Right lung (tissue), 10 donors: ENCODE measurements at places on chromosomes 11 and 22. TPM values are rescaled to one million over a fixed set of nuclear protein-coding genes. Genes with fewer than 3 reads are reported as not detected.

DNA sequence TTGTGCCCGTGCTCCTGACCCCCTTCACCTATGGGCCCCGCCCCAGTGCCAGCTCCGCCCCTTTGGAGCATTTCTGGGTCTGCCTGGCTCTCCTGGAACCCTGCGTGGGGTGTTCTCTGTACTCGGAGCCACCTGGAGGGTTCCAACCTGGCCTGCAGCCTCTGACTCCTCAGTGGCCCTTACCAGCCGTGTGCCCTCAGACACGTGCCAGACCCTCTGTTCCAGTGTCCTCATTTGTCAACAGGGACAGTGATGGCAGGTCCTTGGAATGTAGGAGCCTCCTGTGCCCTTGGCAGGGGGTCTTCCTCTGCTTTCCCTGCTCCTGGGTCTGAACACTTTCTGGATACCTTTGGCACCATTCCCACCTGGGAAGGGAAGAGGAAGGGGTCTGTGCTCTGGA, 96.4 kb downstream of the CACNA1I start:
- DNase-seq, result no peak

- no peak for DNase-seq
Observed at GRCh38 chr11:2462543-2462985, 17.8 kb downstream of the KCNQ1 start.

DNA sequence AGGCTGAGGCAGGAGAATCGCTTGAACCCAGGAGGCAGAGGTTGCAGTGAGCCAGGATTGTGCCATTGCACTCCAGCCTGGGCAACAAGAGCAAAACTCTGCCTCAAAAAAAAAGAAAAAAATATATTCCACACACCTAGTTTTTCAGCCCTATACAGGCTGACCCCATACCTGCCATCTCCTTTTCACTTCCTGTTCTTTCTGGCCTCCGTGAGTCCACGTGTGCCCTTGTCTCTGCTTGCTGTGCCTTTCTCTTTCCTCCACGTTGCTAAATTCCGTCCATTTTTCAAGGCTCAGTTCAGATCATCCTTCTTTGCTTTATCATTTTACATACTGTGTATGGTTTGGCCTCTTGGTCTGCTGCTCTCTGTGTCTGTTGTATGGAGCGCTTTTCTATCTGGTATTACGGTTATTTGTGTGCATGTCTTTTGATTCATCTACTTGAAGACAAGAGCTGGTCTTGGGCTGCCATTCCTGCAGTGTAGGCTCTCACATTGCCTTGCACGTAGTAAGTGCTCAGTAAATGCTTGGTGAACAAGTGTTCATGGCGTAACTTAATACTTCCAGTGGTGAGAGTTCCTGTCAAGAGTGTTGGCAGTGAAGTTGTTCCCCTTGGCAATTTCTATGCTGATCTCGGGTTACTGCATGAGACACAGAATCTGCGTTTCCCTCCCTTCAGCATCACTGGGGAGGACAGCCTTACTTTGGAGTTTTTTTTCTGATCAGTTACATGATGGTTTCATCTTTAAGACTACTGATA, 57.5 kb downstream of the PTPRJ start:
- DNase-seq, result no peak

DNA sequence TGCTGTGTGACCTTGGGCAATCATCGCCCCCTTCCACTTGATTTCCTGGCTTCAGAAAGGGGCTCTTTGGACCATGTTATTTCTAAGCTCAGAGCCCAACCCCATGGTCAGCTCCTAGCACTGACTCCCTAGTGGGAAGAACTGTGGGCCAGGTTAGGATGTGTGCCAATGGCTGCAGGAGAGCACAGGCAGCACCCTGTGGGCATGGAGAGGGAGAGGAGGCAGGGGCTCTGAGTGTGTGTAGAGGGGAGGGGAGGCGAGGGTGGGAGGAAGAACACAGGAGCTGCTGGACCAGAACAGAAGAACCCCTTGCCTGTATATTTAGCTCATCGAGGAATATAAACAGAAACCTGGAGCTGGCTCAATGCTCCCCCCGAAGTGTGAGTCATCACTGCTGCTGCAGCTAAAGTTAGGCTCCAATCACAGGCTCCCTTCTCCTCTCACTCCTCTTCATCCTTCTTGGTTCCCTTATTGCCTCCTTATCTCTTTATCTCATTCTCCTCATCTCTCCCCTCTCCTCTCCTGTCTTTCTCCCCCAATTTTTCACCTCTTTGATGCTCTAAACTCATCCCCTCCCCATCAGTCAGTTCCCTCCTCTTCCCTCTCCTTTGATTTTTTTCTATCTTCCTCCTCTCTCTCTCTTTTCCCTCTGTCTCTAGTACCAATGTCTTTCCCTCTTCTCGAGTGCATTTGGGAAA, 14.5 kb upstream of the RPS19BP1 start:
- DNase-seq, result no peak

DNA sequence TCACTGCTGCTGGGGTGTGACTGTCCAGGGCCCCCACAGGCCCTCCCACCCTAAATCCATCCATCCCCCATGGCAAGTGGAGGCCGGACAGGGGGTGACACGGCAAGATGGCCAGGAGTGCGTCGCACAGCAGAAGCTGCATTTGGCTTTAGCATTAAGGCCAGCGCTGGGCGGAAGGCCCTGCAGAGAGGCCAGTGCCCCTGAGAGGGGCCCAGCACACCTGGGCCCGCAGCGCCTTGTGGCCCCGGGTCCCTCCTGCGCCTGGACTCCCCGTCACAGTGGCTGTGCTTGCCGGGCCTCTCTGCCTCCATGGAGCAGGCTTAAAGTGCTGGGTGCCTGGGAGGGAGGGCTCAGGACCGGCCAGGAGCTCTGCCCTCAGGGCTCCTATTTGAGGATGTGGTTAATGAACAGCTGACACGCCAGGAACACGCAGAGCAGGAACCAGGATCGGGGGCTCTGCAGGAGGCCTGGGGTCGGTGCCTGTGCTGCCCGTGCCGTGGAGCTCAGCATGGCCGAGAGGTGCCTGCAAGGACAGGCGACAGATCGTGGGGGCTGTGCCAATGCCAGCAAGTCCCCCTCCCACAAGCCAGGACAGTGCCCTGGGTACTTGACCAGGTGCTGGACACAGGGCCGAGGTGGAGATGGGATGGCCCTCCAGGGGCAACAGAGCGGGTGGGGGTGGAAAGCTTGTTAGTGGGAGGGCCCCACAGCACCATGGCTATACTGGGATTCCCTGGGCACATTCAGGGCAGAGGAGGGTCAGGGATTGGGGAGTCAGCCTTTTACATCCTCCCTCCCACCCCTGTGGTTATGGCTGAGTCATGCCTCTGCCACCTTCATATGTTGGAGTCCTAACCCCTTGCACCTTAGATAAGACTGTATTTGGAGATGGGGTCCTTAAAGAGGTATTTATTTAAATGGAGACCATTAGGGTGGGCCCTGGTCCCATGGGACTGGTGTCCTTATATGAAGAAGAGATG, 30.9 kb upstream of the CARS1 start:
- no peak for DNase-seq

DNA sequence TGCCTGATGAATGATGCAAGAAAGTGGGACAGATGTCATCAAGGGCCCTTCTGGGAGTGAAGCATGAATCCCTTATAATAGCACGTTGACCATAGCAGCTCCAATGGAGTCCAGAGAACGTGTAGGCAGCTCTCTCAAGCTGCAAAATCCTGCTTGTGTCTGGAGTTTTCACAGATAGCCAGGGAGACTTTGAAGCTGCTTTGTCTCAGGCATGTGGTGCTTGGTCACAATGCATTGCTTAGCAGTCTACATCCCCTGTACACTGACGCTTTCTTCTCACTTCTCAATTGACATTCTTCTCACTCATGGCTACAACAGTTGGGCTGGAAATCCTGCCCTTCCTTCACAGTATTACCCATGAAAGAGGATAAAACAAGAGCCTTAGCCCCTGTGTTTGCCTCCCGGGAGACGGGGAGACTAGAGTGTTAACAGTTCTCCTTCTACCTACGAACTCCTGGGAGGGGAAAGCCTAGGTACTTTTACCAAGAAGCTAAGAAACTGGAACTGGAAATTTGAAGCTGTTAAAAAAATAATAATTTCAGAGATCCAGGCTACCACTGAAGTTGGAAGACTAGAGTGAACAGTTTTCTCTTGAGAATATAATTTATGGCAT, 20.7 kb upstream of the MMP7 start:
- no peak for DNase-seq

The ZNF215 gene
- polyA plus RNA-seq, result 1.6 TPM

GRCh38 chr22:50528682-50529415, 963 bp downstream of the TYMP start:
- no peak for DNase-seq

DNA sequence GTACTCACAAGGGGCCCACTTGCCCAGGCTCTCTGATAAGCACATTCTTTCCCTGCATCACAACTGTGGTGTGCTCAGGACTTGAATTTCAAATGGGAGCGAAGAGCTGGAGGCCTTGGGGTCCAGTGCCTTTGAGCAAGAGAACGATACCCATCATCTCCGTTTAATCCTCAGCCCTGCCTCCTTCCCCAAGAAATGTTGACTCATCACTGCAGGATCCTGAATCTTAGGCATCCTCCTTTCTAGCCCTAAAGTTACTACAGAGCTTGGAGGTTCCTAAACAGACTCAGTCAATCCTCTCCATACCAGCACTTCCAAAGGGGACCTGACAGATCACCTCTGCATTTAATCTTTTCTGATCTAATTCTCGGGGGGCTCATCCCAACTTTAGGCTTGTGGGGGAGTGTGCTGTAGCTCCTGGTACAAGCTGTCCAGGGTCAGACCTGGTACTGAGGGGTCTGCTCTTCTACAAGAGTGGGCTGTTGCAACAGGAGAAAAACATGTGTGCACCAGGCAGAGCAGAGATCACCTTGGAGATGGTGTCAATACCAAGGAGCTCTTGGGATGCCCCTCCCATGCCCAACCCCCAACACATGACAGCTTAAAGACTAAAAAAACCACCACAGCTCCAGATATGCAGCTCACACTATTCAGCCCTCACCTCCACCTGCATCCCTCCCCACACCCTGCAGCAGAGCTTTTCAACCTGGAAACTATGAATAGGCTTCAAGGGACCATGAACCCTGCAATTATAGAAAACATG, 3.9 kb upstream of the PRG2 start:
- DNase-seq, result no peak

DNA sequence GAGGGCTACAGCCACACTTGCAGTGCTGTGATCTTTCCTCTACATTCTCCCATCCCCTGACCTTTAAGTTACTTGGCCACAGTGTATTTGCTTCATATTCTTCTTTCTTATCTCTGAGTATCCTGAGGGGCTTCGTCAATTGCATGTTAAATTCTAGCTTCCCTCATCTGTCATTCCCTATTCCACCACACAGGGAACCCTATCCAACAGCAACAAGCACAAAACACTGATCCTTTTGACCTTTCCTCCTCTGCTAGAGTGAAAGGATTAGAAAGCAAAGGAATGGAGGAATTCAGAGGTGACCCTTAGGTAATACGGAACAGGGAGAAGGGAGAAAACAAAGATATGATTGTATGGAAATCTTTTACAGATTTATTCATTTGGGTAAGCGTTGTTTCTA, 1061.7 kb upstream of the TENM4 start:
- DNase-seq, result no peak

GRCh38 chr11:134176284-134176683, 47.5 kb downstream of the NCAPD3 start:
- DNase-seq, result no peak

DNA sequence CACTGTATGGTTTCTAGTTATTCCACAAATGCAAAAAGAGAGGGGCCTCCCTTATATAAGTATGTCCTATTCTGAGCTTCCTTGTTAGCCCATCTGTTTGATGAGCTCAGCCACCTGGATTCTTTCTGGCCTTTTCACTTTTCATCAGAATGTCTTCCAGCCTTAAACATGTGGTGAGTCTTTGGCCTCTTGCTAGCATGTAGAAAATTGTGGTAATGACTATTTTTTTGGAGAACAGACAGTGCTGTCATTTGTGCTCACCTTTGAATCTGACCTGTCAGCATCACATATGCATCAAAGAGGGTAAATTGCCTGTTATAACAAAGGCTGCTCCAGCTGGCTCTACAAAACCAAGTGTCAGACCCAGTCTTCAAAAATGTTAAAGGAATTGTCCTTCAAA, 558.7 kb downstream of the RAB38 start:
- DNase-seq, result no peak

DNA sequence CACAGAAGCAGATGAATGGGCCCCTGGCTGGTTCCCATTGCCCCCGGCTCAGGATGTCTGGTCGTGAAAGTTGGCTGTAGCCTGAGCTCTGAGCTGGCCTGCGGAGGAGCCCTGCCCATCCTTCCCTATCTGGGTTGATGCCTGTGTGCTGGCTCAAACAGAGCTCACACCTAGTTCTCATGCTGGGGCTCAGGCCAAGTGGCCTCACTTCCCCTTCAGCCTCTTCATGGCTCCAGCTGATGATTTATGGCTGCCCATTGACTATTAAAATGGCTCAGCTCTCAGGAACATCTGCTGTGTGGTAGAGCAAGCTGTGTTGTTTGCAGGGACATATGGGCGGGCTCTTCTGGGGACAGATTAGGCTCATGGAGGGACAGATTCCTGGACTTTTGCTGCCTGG, 64.7 kb downstream of the ADAMTS15 start:
- DNase-seq, result no peak

DNA sequence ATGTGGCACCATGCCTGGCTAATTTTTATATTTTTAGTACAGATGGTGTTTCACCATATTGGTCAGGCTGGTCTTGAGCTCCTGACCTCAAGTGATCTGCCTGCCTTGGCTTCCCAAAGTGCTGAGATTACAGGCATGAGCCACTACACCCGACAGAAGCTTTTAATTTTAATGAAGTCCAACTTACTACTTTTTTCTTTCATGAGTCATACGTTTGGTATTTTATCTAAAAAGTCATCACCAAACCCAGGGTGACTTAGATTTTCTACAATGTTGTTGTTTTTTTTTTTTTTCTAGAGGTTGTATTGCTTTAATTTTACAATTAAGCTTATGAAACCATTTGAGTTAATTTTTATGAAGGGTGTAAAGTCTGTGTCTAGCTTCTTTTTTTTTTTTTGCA, 34.9 kb downstream of the JRKL start:
- DNase-seq, result no peak

The WNT7B gene
- polyA plus RNA-seq, result 21.2 TPM

DNA sequence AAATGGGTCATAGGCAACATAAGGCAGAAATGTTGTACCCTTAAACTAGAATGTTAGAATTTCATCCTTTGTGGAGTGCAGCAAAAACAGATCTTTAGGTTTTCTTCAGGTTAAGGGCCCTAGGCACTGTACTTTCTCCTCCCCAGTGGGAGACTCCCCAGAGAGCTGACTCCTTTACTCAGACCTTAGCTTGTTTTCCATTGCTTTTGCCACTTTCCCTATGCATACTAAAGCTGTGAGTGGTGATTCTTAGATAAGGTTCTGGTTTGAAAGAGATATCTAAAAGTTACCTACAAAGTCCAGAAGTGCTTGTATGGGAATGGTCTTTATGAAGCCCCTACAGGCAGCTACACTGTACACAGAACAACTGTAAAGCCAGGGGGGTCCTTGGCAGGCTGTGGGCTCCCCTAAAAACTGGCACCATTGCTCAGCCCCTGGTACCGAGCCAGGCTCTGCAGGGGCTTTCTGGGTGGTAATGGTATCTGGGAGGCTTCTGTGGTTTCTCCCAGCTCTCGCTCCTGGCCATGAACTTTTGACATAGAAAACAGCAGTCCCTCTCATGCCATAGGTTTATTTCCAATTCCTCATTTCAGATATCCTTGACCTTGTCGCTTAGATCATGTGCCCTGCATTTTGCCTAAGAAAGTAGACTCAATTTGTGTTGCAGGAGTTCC, 23.2 kb downstream of the AMOTL1 start:
- DNase-seq, result no peak

The HORMAD2 gene
- polyA plus RNA-seq, result 0.07 TPM
